ENCODE measurements at places on chromosomes 2 and 18.

DNA sequence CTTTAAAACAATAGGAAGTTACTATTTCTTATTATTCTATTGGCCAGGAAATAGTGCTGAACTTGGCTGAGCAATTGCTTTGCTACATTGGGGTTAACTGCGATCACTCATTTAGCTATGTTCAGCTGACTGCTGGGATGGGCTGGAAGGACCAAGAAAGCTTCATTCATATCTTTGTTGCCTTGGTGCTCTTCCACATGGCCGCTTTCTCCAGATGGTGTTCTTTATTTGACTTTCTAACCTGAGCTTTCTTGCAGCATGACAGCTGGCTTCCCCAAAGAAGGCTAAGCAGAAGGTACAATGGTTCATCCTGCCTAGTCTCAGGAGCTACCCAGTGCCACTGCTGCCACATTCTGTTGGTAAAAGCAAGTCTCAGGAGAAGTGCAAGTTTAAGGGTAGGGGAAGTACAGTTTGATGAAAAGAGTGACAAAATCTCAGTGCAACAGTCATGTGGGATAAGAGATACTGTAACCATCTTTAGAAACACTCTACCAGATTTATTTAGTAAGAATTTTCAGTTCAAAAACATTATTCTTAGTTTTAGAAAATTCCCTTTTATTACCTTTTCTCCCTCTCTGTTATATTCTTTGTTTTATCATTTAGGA is 180.6 kb upstream of the RBMS1 start:
- no peak for DNase-seq

DNA sequence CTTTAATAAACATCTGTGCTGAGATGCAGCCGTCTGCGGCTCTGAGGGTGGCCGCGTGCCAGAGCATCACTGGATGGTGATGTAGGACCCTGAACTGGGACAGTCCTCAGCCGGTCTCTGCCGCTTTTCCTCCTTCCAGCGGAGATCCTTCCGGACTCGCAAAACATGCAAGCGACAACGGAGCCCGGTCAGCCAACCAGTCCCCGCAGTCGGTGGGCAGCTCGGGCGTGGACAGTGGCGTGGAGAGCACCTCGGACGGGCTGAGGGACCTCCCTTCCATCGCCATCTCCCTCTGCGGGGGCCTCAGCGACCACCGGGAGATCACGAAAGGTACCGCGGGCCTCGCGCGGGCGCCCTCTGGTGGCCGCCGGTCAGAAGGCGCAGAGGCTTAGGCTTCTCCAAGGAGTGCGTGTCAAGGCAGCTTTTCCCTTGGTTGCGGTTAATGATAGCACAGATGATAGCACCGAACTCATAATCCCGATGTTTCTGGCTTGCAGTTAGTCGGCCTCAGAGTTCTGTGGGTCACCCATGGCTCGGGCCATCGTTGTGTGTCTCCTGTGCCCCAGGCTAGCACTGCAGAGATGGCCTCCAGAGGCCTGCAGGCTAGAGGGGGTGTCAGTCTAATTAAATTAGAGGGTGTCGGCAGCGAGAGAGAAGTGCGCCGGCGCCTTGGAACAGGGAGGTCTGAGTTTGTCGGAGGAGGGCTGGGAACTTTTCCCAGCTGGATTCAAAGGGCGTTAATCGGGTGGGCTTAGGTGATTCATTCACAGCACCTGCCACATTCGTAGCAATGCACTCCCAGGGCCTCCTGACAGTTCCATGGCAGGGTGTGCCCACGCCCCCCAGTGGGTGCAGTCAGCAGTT is 38.5 kb downstream of the LPIN1 start:
- peak; percentile 23 for DNase-seq

DNA sequence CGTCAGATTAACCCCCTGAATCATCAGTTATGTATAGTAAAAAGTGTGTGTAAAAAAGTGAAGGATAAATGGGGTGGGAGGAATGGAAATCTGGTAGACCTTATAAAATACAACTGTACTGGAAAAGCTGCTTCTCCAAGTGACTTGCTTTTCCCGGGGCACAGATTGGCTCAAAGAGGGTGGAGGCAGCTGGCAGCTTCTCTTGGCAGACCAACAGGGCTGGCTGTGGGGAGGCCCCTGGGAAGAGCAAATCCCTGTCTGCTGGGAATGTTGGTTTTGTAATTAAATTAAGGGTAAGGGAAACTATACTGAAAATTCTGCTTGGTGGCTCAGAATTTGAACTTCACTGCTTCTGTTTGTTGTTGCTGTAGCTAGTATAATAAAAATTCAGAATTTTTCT is 154.2 kb upstream of the DLX2 start:
- DNase-seq: no peak

DNA sequence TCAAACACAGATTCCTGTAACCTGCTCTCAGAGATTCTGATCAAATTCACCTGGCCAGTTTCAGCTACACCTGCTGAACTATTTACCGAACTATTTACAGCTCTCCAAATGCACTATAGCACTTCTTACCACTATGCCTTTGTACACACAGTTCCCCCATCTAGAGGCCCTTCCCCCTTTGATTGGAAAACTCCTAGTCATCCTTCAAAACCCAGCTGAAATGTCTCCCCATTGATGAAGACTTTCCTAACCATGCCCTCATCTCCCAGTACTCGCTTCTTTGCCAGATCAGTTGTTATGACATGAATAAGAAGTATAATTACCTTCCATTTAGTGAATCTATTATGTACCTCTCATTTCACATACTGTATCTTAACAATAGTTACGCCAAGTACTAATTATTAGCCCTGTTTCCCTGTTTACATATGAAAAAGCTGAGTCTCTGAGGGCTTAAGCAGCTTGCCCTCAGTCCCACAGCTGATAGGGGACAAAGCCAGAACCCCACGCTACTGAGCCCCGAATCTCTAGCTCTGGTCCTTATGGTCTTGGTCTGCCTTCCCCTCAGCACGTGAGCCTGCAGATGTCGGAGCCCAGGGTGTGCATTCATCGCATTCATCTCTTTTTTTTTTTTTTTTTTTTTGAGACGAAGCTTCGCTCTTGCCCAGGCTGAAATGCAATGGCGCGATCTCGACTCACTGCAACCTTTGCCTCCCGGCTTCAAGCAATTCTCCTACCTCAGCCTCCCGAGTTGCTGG is 64.7 kb upstream of the ASAP2 start:
- DNase-seq: no peak

DNA sequence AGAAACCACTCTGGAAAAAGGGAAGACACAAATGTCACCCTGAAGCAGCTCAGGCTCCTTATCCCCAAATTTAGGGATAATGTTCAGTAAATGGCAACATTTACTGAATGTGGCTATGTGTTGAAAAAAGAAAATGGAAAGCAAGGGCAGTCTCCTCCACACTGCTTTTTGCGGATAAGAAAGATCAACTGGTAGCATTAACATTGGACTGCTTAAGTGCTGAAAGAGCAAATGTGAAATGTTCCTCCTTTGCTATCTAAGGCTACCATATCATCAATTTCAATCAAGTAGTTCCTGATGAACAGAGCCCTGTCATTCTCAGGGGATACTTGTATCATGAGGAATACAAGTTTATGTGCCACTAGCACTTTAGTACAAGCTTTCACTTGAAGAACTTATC is 12.5 kb downstream of the FBXO11 start:
- DNase-seq: no peak

DNA sequence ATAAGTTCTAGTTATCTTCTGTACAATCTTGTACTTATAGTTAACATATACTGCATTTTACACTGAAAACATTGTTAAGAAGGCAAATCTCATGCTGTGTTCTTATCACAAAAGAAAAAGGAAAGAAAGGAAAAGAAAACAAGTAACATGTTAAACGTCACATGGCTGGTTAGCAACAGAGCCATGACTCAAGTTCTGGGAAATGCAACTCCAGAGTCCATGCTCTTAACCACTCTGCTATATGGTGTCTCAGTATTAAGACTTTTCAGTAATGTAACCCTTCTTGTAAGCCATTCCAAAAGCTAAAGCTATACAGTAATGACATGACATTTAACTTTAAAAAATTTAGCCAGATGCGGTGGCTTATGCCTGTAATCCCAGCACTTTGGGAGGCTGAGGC is 181.4 kb downstream of the BARD1 start:
- DNase-seq: no peak

- DNase-seq: no peak
These were observed 177.4 kb upstream of the HS6ST1 start for GRCh38 chr2:128495996-128496547.

DNA sequence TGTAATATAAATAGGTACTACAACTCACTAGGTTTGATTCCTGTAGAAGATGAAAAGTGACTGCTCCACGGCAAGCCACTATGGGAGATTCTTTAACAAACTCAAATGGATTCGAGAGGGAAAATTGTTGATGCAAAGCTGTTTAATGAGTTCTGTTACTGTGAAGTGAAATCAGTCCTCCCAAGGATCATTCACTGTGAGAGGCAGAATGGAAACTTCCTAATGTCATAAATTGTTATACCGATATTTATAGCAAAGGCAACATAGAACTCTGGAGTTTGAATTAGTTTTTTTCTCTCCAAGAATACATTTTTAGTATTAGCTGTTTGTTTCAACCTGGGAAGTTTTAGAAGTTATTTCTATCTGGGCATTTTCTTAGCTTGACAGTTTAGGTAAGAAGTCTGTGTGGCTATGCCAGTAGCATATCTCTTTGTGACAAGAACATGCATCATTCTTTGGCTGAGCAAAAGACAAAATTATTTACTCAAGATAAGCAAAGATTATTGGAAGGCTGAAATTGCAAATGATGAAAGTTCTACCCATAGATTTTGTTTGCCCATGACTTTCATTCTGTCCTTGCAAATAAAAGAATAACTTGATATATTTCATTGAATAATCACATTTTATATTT is 979.7 kb downstream of the DPP10 start:
- DNase-seq: no peak

DNA sequence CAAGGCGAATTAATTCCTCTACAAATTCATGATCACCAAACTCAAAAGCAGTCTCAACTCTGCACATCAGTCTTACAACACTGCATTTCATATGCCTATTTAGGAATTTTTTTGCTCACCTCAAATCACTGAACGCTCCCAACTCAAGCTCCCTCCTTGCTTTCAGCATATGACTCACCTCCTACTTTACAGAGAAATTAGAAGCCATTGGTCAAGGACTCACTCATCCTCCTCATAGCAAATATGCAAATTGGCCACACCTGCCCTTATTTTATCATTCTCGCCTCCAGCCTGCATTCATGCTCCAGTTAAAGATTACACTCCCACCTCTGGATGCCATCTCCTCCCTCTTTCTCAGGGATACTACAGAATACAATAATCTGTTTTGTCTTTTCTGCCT is 148.8 kb downstream of the MBD2 start:
- DNase-seq: no peak

DNA sequence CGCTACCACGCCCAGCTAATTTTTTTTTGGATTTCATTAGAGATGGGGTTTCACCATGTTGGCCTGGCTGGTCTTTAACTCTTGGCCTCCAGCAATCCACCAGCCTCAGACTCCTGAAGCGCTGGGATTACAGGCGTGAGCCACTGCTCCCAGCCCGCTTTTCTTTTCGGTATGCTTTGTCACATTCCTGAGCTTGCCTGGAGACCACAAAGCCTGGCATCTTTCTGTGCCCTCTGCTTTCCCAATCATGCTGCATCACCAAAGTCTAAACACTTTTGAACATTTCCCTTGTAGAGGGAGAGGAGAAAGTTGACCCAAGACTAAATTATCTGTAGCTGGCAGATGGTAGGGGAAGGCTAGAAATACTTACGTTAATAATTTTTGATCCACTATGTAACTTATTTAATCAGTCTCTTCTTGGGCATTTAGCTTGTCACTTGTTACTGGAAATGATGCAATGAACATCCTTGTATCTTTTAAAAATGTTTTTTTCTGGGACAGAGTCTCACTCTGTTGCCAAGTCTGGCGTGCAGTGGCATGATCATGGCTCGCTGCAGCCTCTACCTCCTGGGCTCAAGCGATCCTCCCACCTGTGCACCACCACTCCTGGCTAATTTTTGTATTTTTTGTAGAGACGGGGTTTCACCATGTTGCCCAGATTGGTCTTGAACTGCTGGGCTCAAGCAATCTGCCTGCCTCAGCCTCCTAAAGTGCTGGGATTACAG is 2.7 kb upstream of the NPC1 start:
- no peak for DNase-seq

GRCh38 chr2:41716497-41716896 is 331.3 kb upstream of the PKDCC start:
- no peak for DNase-seq

- no peak for DNase-seq
These were observed 3.8 kb downstream of the FN1 start for GRCh38 chr2:215431778-215432758.

GRCh38 chr2:208686665-208687064 is 280.1 kb downstream of the PTH2R start:
- no peak for DNase-seq
